Activated CD4-positive, alpha-beta T cell treated with anti-CD3 and anti-CD28 coated beads, Interleukin-10, Interleukin-2, amounts not matched to agents 100 ng/mL and 50 ng/mL, durations not matched to agents 16 hours and 8 hours (primary cell): ENCODE measurements at places on chromosomes 4 and X.

DNA sequence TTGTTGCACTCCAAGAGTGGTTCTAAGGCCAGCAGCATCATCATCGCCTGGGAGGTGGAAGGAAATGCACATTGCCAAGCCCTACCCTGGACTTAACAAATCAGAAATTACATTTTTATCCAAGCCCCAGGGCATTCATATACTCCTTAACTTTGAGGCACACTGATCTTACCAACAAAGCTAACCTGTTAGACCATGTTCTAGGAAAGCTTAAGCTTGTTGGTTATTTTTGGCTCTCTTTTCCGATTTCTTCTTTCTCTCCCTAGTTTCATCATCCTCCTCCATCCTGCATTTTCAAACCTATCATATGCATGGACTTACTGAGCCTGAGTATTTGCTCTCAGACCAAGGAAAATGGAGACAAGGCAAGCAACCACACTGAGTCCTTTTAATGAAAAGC lies 133.4 kb downstream of the OPHN1 start:
- DNase-seq, result no peak

DNA sequence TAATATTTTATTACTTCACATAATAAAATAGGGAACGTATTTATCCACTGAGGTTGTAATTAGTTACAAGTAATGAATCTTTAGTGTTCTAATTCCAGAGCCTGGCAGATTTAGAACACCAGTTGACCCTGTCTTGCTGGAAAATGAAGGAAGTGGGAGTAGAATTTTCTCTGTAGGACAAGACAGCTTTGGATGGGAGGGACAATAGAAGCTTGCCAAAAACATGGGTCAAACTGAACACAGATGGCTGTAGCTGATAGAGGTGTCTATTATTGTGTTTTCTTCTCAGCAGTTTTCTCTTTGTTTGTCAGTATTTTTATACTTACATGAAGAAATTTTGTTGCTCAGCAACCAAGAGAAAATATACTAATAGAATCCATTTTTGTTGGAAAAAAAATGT lies 20.2 kb downstream of the FAT4 start:
- DNase-seq, result no peak

GRCh38 chr4:17194586-17194985 lies 296.1 kb upstream of the LDB2 start:
- DNase-seq, result no peak

GRCh38 chr4:1776521-1777161 lies 16.5 kb upstream of the FGFR3 start:
- DNase-seq, result no peak

DNA sequence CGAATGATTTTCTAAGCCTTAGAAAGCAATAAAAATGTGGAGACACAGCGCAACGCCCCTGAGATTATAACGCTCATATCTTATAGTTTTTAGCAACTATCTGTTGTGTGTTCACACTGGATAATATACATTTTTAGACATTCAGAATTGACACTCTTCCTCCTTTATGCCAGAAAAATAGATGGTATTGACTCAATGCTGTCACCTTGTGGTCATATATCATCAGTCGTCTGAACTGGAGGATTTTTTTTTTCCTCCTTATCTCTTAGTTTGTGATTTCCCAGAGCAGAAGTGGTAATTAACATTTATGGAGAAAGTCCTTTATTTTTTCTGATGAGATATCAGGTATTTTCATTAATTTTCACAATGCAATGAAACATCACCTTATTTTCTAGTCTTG lies 759.6 kb downstream of the RAB28 start:
- DNase-seq, result no peak

DNA sequence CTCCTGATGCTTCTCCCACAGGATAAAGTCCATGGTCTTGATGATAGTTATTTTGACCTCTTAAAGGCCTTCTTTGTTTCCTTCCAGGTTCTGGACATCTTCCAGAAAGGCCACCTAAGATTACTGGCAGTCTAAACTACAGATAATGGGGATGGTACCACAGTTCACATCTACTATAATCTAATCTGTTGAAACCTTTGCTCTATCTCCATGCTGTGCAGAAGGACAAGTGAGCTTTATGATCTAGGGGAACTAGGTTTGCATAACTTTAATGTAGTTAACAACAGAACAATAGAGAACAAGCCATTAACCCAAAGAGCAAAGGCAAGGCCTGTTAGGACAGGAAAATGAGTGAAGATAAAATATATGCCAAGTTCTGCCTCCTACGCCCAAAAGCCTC lies 103.9 kb upstream of the KLHL13 start:
- DNase-seq, result no peak

DNA sequence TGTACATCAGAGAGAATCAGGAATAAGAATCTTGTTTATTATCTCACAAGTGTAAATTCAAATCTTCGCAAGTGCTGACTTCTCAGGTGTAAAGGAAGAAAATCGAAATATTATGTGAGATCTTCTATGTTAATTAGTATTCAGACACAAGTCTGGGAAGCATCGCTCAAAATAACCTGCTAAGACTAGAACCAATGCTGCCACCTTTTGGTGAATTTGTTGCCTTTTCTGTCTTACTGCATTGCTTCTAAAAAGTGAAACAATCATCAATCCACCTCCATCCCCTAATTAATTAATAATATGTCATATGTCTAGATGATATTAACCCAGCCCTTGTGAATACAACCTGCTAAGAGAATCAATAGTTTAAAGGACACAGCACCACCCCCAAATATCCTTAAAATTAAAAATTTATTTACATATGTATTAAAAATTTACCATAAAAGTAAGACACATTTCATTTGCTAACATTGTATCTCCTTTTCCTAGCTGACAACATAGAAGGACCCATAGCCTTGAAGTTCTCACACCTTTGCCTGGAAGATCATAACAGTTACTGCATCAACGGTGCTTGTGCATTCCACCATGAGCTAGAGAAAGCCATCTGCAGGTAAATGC lies 3.5 kb downstream of the EPGN start:
- peak; percentile 56 for DNase-seq

GRCh38 chrX:130772105-130772775 lies 130.8 kb downstream of the ENOX2 start:
- peak; percentile 44 for DNase-seq

DNA sequence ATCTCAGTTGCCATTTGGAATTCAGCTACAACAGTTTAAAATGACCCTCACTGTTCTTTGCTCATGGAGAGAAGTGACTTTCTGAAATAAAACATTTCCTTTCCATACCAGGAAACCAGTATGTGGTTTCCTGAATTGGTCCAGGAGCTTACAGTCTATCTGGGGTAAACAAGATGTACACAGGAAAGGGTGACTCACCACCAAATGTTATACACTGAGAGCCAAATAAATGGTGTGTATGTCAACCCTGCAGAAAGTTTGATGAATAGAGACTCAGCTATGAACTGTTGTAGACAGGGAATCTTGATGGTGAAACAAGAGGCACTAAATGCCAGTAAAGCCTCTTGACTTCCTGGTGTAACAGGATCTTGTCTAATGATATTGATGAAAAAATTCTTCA lies 100.4 kb downstream of the HS6ST2 start:
- DNase-seq, result peak; percentile 40

DNA sequence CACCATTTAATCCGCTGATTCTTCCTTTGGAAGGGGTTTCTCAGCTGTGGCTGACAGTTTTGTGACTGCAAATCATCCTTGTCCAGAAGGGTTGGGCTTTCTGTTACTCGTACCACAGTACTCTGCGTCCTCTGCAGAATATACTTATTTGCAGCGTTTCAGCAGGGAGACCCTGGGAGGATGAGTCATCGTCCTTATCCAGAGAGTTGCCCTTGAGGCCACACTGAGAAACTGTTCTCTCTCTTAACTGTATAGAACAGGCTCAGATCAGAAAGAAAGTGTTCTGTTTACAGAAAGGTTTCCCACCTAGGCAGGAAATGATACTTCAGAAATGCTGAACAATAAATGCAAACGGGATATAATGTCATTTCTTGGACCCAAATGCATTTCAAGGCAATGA lies 47.8 kb upstream of the DDX53 start:
- DNase-seq, result no peak

GRCh38 chr4:123618606-123619005 lies 222.0 kb downstream of the SPRY1 start:
- DNase-seq, result no peak

GRCh38 chr4:109562457-109563239 lies 2.6 kb downstream of the MCUB start:
- peak; percentile 18 for DNase-seq

DNA sequence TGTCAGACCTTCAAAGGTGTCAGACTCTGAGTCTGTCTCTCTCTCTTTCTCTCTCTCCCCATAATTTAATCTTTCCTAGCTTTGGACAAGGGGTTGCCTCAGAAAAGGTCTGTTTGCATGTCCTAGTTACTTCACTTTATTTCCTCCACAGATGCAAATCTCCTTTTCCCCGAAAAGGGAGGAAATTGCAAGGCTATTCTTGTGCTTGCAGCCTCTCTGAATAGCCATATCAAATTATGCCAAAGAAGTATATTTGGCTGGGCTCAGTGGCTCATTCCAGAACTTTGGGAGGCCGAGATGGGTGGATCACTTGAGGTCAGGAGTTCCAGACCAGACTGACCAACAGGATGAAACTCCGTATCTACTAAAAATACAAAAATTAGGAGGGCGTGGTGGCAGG lies 145.6 kb upstream of the GATB start:
- DNase-seq, result no peak

GRCh38 chr4:3215733-3216132 lies 33.2 kb upstream of the MSANTD1 start:
- DNase-seq, result no peak

GRCh38 chr4:4524364-4524763 lies 17.5 kb downstream of the STX18 start:
- peak; percentile 56 for DNase-seq

DNA sequence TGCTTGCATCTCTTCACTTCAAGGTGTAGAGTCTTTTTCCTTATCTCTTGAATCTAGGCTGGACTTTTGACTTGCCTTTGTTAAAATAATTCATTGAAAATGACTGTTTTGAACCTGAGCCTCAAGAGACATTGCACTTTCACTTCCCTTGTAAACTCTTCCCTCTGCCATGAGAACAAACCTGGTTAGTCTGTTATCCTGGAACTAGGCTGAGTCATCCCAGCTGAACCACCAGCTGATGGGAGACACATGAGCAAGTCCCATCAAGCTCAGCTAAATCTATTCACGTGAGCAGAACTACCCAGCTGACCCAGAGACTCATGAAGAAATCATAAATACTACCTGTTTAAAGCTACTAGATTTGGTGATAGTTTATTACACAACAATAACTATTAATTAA lies 202.3 kb upstream of the CENPE start:
- DNase-seq, result no peak

GRCh38 chr4:40395166-40395900 lies 60.2 kb downstream of the CHRNA9 start:
- DNase-seq, result no peak

GRCh38 chr4:76526585-76526990 lies 91.6 kb downstream of the SHROOM3 start:
- no peak for DNase-seq

GRCh38 chr4:28879900-28880299 lies 1840.3 kb upstream of the PCDH7 start:
- no peak for DNase-seq

GRCh38 chrX:57481514-57481913 lies 110.3 kb upstream of the ZXDB start:
- DNase-seq, result no peak

DNA sequence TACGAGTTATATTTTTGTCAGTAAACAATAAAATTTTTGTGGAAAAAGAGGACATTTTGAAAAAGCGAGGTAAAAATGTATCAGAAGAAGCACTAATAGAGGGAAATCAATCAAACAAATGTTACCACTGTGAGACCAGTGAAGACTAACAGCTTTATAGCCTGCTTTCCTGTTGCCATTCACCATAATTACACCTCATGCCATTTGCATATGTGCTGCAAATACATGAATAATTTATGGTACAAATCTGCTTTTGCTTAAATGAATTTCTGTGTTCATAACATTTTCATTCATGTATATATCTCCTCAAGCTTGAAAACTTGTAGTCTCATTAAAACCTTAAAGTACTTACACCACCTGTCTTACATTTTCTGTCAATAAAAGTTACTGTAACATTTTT lies 830.8 kb downstream of the ADGRL3 start:
- DNase-seq, result no peak

DNA sequence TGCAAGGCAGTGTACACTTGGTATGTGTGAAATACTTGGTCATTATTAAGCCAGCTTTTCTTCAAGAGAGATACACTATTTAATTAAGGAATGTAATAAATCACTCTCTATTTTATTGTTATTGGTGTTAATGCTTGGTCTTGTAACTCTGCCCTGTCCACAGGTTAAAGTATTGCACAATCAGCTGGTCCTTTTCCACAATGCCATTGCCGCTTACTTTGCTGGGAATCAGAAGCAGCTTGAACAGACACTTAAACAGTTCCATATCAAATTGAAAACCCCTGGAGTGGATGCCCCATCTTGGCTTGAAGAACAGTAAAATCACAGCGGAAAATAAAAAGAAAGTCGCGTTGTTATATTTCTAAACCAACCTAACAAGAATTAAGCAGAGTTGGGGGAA lies 26.2 kb upstream of the FHDC1 start:
- no peak for DNase-seq

DNA sequence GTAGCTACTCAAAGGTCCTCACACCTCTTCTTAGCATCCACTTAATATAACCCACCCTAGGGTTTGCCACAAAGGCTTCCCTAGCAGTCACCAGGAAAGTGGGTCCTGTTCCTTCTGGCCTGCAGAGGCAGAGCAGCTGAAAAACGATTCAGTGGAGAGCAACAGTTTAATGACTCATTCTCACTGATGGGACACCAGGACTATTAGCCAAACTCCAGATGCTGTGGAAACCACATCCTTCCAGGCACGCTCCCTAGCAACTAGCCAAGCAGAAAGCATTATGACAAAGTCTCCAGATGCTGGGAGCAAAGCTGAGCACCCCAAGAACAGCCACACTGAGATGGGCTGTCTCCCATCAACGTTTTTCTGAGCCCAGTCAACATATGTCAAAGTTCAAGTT lies 30.3 kb upstream of the UTP14A start:
- DNase-seq, result no peak

DNA sequence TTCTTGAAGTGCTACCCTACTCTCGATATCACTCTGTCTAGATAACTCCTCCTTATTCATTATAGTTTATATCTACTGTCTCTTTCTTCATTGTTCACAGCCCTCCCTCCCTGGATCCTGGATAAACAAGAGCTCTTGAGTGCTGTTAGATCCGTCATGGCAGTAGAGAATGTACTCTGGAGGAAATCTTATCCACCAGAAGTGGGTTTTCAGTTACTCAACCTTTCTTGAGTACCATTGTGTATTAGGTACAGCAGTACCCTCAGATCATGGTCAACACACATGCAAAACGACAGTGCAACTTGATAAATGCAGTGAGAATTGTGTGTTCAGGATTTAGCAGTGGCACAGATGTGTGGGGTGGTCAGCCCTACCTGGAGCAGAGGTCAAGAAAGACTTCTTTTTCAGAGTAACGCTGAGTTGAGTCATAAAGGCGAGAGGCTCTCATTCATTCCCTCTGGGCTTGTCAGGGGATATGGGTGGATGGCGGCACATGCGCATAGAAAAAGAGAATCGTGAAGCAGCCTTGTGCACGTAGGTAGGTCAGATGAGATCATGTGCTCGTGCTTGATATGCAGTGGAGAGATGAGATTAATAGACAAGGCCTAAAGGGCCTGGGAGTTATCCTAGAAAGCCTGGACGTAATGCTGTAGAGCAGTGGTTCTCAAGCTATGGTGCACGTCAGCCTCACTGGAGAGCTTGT lies 89.5 kb downstream of the SNX25 start:
- no peak for DNase-seq

GRCh38 chrX:130251671-130252070 lies 17.0 kb downstream of the ZNF280C start:
- no peak for DNase-seq

GRCh38 chr4:173698557-173699262 lies 168.7 kb upstream of the HAND2 start:
- no peak for DNase-seq
